Omental fat pad (tissue), 4 donors: ENCODE measurements at places on chromosomes 4 and X.

DNA sequence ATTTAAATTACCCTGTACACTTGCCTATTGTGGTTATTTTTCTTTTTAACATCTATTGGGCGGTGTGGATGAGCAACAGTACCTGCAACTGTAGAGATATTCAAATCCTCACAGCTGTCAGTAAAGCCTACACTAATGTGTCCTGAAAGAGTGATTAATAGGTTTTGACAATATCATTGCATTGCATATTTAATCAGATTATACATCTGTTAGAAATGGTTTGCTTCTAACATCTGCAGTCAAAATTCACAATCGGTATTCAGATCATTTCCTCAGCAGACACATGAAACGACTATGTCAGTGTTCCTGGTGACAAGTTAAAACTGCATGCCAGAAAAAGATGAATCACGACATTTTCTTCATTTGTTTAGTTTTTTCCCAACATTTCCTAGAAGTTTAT is 254.6 kb upstream of the EPHA5 start:
- DNase-seq, result no peak

- no peak for DNase-seq
Measured at GRCh38 chr4:118774989-118775388, 60.9 kb downstream of the SEC24D start.

GRCh38 chrX:65406532-65406931 is 128.1 kb downstream of the LAS1L start:
- no peak for DNase-seq

DNA sequence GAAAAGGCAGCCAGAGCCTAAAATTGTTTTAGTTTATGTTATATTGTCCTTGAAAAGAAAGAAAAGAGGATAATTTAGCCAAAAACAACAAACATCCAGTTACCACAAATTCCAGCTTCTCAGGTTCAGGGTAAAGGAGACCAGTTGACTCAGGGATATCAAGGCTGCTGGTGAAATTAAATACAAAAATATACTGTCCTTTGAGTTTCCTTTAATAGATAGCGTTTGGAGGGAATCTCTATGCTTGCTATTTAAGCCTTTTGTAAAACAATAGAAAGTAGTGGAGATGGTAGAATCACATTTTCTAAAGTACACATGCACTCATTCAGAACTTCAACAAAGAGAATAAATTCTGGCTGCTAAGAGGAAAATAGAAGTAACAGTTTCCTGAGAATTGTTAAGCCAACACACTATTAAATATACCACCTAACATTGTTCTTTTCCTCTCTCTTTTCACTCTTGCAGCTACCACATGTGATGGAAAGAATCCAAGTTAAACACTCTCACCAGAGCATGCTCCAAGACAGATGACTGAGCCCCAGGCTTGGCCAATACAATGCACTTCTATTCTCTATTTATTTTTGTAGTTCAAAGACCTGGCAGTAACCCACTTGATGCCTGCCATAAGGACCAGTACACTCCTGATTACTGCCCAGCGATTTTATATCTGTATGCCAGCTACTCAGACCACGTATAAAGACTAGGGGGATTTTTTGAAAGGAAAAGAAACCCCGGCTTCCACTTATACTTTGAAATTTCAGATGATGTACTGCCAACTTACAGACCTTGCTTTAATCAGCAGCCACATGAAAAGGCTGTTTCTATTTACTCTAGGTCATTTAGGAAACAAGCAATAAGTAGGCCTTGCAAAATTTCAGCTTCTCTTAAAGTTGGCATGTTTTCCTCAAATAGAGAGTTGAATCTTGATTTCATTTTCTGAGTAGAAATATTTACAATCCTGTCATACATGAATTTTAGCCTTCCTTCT is 756.9 kb downstream of the FAT4 start:
- no peak for DNase-seq

- DNase-seq, result peak; percentile 60
Measured at GRCh38 chr4:139734875-139735380, 69.3 kb downstream of the MGST2 start.

GRCh38 chr4:11624370-11624769 is 195.7 kb upstream of the HS3ST1 start:
- no peak for DNase-seq

- DNase-seq, result no peak
Measured at GRCh38 chrX:24145303-24146186, 4.0 kb upstream of the ZFX start.

- no peak for DNase-seq
Measured at GRCh38 chr4:87982036-87982435, 6.5 kb downstream of the SPP1 start.

- no peak for DNase-seq
Measured at GRCh38 chrX:38086451-38087215, 80.3 kb downstream of the SYTL5 start.
